ENCODE measurements at places on chromosomes 1 and 21.
A peak's percentile ranks its signal among the peaks of the same experiment; 100 is the strongest.

DNA sequence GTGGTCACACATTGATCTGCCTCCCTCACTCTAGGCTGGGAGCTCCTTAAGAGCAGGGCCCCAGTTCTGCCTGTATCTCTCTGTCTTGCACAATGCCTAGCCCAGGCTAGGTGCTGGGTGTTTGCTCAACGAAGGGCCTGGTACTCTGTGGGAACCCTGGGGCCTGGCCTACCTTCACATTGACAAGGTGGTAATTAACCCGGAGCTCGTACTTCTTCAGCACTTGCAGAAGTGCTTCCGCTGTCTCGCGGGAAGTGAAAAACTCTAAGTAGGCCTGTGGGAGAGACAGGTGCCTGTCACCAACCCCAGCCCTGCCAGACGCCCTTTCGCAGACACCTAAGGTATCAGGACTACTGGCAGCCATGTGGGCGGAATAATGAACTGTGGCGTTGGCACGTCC, 13.7 kb downstream of the MTHFR start:
- no peak for DNase-seq

- no peak for DNase-seq
Observed at GRCh38 chr1:52795464-52795863, 47.1 kb upstream of the ZYG11A start.

DNA sequence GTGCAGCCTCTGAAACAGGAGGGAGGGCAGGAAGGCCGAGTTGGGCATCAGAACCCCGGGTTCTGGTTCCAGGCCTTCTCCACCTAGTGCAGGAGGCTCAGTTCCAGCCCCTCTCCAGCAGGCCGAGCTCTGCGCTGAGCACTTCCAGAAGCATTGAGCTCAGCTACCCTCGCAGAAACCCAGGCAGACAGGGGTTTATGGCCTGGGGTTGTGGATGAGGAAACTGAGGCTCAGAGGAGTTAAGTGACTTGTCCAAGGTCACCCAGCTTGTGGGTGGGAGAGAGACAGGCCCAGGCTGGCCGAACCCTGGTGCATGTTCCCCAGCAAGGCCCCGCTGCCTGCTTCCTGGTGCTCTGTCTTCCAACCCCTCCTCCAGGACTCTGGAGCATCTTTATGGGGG, 348.9 kb downstream of the PTPRU start:
- no peak for DNase-seq

GRCh38 chr1:228465141-228465540, 22.0 kb upstream of the RNF187 start:
- DNase-seq: no peak

- no peak for DNase-seq
Observed at GRCh38 chr1:51282605-51283004, 46.5 kb downstream of the RNF11 start.

- DNase-seq: no peak
Observed at GRCh38 chr1:21721295-21721985, 52.3 kb upstream of the RAP1GAP start.

DNA sequence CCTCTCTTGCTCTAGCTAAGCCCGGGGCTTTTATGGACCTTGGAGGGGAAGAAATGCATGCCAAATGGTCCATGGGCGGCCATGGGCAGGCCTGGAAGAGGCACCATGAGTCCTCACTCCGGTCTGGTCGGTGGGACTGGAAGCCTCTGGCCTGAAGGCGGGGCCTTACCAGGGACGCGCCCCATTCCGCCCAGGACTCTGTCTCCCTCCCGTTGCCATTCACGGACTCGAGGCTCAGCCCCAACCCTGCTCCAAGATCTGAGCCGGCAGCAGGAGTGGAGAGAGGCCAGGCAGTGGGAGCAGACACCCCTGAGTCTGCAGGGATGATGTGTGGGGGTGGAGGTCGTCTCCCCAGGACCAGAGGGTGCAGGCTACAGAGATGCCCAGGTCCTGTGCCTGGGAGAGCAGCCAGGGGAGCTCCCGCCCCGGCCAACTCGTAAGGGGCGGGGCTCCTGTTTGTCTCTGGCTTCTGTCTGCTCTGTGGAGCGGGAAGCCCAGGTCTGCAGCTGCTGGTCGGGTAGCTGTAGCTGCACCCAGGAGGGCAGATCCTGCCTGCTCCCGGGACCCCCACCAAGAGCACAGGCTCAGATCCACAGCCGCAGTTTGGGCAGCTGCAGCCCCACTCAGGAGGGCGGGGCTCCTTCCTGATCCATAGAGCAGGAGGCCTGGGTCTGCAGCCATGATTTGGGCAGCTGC, 8.3 kb upstream of the KANK4 start:
- no peak for DNase-seq

DNA sequence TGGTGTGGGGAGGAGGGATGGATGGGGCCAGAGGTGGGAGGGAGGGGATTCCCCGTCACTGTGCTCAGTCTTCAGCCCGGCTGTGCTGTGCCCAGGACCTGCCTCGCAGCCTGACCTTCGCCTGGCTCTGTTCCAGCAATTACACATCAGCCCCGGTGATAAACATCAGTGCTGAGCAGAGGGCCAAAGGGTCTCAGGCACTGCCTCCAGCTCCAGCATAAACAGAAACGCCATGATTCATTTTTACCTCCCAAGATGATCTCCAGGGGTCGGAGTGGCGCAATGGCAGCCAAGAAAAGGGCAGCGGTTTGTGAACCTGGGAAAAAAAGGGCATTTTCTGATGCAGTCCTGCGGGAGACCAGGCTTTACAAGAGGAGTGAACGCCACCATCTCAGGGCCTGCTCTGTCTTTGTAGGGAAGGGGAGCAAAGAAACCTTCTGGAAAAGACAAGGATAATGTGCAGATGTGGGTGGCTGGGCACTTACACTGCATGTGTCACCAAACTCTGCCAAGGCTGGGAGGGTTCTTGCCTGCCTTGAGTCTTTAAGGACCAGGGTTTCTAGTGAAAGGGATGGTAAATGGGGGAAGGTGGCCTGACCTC, 28.1 kb downstream of the SHISA4 start:
- peak; percentile 64 for DNase-seq

DNA sequence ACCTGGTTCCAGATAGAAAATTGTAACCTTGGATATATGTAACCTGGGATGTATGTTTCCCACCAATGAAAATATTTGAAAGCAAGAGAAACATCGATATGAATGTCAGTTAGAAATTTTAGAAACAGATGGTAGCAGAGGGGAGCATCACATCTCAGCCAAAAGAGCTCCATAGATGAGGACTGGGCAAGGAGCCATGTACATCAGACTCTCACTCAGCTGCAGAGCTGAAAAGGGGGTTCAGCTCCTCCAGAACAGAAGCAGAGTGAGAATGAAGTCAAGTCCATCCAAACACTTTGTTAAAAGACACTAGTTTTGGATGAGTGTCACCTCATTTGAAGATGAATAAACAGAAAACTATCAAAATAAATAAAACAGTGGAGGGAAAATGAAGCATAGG, 202.4 kb downstream of the HMCN1 start:
- no peak for DNase-seq

- peak; percentile 62 for DNase-seq
Observed at GRCh38 chr1:197614916-197615692, 160.2 kb downstream of the DENND1B start.

DNA sequence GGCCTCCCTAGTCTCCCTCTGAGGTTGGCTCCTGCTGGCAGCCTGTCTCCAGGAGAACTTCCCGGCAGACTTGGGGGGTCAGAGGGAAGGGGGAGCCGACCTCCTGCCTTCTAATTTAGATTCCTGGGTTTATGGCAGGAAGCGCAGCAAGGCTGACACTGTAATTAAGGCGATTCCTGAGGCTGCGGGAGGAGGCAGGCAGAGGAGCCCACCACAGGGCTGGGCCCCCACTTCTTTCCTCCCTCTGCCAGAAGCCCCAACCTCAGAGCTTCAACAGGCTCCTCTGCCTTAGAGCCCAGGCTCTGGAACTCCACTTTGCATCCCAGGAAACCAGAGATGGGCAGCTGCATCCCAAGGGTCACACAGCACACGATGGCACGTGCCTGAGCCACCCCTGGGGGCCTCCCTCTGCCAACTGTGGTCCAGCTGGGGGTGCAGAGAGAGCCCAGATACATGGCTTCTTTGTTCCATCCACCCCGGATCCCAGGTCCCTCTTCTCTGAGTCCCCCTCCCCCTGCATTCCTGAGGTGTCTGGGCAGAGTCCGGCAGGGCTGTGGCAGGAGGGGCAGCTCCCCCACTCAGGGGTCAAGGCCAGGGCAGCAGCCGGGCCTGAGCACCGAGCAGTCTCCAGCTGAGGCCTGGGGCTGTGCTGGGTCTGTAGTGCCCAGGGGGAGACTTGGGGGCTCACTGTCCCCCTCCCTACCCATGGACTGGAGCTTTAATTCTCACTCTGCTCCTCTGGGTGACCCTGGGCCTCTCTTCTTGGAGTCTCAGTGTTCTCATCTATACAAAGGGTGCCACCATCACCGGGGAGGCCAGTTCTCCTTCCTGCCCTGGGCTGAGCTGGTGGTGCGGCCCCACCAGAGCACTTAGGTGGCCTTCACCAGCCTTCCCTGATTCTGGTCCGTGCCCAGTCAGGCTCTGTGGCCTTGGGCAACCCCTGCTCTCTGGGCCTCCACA, 39.4 kb upstream of the FAM131C start:
- DNase-seq: peak; percentile 60

- DNase-seq: peak; percentile 28
Observed at GRCh38 chr21:29403922-29404538, 105.3 kb downstream of the BACH1 start.

DNA sequence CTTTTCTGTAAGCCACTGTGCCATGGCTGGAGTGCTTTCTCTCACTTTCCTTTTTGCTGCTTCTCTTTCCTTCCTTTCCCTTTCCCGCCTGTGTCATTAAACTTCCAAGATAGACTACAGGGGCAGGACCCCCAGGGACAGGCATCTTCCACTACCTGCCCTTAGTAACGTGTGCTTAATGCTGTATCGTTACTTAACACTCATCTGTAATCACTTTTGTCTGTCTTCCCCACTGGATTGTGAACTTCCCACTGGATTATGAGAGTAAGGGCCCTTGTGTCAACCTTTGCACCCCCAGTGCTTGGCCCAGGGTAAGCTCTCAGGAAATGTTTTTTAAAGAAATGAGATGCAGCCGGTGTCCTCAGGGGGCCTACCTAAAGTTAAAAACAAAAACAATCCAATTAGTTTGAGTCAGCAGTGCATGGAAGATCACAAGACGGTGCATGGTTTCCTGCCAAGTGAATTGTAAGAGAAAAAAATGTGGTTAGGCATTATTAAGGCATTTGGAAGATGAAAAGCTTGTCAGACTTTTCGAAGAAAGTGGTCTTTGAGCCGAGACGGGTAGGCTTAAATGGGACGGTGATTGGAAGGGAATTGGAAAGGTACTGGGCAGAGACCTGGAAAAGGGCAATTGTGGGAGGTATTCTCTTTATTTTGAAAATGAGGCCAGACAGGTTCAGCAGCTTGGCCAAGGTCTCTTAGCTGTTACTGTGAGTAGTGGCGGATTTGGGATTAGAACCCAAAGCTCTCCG, 958 bp downstream of the LYPLAL1 start:
- peak; percentile 25 for DNase-seq

- DNase-seq: no peak
Observed at GRCh38 chr1:4003846-4004505, 103.9 kb upstream of the C1orf174 start.

DNA sequence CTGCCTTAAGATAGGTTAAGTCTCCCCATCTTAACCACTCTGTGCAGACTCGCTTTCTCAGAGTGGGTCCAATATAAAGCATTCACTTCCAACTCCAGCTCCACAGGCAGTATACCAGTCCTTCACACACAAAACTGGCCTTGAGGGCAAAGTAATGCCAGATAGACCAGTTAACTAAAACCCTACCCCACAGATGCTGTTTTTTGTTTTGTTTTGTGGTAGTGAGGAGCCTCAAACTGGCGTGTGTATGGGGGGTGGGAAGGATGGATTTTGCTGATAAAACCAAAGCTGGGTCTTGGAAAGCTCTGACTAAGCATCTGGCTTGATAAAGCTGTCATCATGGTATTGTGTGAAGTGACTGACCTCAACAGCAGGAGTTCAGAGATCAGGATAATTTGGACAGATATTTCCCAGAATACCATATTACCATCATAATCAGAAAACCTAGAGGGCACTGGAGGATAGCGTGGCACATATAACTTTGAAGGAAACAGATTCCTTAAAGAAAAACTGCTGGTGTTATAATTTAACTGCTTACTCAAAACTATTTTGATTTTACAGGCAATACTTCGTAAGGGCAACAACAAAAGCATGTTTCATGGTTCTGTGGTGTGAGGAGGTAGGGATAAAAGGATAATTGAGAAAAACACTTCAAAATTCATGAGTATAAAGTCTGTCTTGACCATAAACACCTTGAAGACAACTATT, 29.6 kb upstream of the CPLANE2 start:
- peak; percentile 85 for DNase-seq

GRCh38 chr1:115412286-115412685, 74.2 kb upstream of the NGF start:
- DNase-seq: no peak

GRCh38 chr21:45263534-45263933, 24.2 kb downstream of the POFUT2 start:
- DNase-seq: no peak

- DNase-seq: no peak
Observed at GRCh38 chr1:29912425-29912824, 676.1 kb downstream of the PTPRU start.

- DNase-seq: no peak
Observed at GRCh38 chr1:22386774-22387173, 64.9 kb upstream of the ZBTB40 start.

DNA sequence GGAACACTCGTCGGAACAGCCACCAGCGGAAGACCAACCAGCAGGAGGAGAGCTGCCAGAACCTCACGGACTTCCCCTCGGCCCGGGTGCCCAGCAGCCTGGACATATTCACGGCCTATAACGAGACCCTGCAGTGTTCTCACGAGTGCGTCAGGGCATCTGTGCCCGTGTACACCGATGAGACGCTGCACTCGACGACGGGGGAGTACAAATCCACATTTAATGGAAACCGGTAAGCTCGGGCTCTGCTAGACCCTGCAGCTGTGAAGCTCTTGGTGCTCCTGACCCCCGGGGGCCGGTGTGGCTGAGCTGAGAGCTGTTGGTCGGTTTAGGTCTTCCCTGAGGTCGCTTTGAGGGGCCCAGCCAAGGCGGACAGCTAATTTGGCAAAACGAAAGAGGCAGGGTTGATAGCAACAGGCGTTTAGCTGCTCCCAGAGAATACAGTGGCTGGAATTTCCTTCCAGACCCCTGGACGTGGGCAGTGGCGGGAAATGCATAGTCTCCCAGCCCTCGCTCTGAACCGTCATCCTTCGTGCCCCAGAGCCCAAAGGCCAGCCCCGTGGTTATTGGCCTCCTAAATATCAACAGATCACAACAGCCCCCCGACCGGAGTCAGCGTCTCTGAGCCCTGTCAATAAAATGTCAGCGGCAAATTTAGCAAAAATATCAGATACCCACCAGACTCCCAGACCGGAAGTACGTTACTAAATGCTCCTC, 118.0 kb downstream of the AJAP1 start:
- DNase-seq: no peak

GRCh38 chr21:44298301-44298700, 1.6 kb upstream of the PFKL start:
- DNase-seq: no peak

- DNase-seq: no peak
Observed at GRCh38 chr1:12290828-12291227, 61.0 kb downstream of the VPS13D start.

DNA sequence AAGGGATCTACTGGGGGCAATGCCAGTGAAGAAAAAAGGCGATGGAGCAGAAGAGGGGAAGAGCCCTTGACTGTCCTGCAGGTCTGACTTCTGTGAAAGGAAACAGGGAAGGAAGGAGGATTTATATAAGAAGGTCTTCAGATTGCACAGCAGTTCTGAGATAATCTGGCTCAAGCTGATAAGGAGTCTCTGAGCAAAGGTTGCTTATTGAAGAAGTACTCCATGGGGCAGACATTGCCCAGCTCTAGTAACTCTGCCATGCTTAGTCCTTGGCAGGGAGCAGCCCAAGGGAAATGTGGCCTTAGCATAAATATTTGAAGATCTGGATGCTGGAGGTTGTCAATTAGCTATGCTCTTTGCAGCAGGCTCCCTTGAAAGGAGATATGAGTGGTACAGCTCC, 15.9 kb upstream of the TTF2 start:
- no peak for DNase-seq
